Osteocyte (in vitro differentiated cells): ENCODE measurements at places on chromosomes 1 and 21. TPM values are rescaled to one million over a fixed set of nuclear protein-coding genes. Genes with fewer than 3 reads are reported as not detected.

CRYAA gene
- total RNA-seq: not detected in 2 replicates

FLG2 gene
- not detected in 2 replicates for total RNA-seq

FAM72B gene
- total RNA-seq: 1.7 and 2.5 TPM in 2 replicates

CCDC181 gene
- 0.54 and 0.63 TPM in 2 replicates for total RNA-seq

IGSF3 gene
- 43.2 and 51.7 TPM in 2 replicates for total RNA-seq

IFNAR1 gene
- total RNA-seq: 42.7 and 42.8 TPM in 2 replicates

LHX8 gene
- total RNA-seq: not detected in 2 replicates
